ENCODE measurements at places on chromosomes 16 and 17. TPM values are rescaled to one million over a fixed set of nuclear protein-coding genes. Genes with fewer than 3 reads are reported as not detected.

DNA sequence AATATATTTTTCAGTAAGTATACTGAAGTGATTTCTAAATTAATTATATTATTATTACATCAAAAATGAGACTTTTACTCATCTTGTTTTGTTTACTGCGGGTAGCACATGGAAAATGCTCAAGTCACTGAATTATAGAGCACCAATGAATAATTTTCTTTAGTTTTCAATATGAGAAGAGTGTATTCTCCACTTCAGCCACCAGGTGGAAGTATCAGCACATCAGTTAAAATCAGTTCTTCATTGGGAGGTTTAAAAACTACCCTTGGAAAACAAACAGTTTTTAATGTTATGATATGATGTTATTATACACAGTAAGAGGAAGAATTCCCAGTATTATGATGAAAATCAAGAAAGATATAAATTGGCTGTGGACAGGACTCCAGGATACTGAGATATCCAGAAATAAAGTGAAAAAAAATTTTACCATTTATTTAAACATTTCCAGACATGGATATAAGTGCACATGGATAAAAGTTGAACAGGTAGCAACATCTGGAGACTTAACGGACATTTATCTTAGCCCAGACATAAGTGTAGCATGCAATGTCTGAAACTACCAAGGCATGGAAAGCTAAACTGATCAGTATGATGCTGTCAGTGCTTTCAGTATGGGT, 467.3 kb downstream of the KCNJ2 start:
- H3K4me1 ChIP-seq = no peaks in the 10 kb centered on the region
- peaks cover 7% of the 10 kb centered on the region for H3K27me3 ChIP-seq
- DNase-seq = peak; percentile 46
- H3K4me3 ChIP-seq = no peak overlapping the region

Gene GPATCH8
- 13.3 TPM for total RNA-seq

DNA sequence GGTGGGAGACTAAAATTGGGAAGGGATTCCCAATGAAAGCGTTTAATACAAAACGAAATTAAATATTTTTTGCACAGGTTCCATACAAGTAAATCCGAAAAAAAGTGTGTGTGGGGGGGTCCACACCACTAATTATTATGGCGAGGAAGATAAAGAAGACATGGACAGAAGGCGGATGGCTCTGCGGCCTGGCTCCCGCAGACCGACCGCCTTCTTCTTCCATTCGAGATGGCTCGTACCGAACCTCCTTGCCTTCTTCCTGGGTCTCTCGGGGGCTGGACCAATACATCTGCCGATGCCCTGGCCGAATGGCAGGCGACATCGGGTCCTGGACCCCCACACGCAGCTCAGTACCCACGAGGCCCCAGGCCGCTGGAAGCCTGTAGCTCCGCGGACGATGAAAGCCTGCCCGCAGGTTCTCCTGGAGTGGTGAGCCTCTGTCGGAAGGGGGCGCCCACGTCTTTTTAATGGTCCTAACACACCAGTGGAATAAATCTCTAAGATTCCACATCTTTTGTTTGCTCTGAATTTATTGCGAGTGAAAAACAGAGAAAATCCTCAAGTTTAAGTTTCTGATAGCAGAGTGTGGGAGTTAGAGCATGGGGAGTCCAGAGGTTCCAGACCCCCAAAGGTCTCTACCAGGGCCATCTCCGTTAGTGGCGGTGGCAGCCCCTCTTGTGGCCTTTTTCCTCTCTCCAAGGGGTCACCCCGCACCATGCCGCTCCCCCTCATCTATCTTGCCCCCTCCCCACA, 1.4 kb downstream of the PRAC2 start:
- no peaks in the 10 kb centered on the region for H3K4me1 ChIP-seq
- peak; percentile 67 for DNase-seq
- H3K27me3 ChIP-seq = peaks cover 95% of the 10 kb centered on the region
- H3K4me3 ChIP-seq = no peak overlapping the region
- no peaks in the 10 kb centered on the region for H3K36me3 ChIP-seq
- H3K27ac ChIP-seq = no peak overlapping the region

- no peaks in the 10 kb centered on the region for H3K27me3 ChIP-seq
- H3K4me3 ChIP-seq = peak overlapping the region; percentile 51
- no peaks in the 10 kb centered on the region for H3K36me3 ChIP-seq
- peaks cover 21% of the 10 kb centered on the region for H3K4me1 ChIP-seq
- DNase-seq = peak; percentile 74
- H3K27ac ChIP-seq = peak overlapping the region; percentile 61
These were observed 1.3 kb downstream of the SERPINF1 start for GRCh38 chr17:1762901-1763898.

DNA sequence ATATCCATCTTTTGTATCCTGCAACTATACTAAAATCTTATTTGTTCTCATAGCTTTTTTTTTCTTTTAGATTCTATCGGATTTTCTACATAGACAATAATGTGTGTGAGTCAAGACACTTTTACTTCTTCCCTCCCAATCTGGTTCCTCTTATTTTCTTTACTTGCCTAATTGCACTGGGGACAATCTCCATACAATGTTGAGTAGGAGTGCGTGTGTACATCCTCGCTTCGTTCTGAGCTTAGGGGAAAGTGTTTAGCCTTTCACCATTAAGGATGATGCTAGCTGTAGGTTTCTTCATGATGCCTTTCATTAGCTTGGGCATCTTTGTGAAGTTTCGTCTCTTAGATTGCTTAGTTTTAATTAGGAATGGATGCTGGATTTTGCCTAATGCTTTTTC, 2.9 kb downstream of the SPATA32 start:
- no peaks in the 10 kb centered on the region for H3K27me3 ChIP-seq
- DNase-seq = no peak
- H3K36me3 ChIP-seq = peaks cover 7% of the 10 kb centered on the region

DNA sequence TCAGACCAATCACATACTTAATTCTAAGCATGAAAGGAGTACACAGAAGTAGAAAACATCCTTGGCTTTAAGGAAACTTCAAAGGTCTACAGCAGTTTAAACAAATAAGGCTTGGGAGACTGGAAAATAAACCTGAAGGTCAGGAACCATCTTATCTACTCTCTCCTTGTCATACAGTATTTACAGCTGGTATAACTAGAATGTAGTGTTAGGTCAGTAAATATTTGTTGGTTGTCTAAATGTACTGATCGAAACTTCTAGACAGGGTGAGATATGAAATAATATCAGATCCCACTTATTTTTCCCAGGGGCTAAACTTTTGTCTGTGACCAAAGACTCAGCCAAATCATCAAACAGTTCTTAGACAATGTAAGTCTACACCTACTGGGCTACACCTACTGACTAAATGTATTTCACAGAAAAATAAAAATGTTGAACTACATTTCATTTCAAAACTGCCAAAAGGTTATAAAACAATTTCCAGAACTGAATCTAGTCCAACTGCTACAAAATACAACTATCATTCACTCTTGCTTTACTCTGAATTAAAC, 27.1 kb upstream of the TMEM97 start:
- no peaks in the 10 kb centered on the region for H3K36me3 ChIP-seq

- H3K27ac ChIP-seq = no peak overlapping the region
- no peaks in the 10 kb centered on the region for H3K36me3 ChIP-seq
- H3K4me1 ChIP-seq = no peaks in the 10 kb centered on the region
These were observed 93.9 kb downstream of the GSG1L start for GRCh38 chr16:27969574-27969973.

DNA sequence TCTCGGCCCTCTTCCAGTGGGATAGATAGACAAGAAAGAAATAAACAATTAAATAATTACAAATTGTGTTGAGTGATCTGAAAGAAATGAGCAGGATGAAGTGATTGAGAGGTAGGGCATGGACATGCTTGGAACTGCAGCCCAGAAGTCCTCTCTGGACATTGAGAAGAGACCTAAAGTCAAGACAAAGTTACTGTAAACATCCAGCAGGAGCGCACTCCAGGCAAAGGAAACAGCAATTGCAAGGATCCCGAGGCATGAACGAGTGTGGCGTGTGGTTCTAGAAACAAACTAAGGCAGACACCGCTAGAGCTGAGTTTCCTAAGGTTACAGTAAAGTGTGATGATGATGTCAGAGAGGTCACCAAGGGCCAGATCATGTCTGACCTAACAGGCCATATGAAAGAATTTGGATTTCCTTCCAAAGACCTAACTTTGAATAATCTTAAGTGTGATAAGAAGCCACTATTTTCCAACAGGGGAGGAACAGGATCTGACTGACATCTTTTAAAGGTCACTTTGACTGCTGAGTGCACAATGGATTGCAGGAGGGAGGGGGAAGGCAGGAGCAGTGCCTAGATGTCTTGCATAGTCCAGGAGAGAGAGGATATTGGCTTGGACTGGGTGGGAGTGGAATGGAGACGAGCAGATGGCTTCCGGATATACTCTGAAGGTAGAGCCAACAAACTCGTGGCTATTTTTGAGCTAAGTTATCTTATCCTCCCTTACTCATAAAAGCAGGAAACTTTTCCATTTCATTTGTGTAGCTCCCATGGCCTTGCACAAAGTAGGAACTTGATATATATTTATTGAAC, 19.0 kb downstream of the ABCC12 start:
- peaks cover 2% of the 10 kb centered on the region for H3K4me1 ChIP-seq
- no peaks in the 10 kb centered on the region for H3K36me3 ChIP-seq
- H3K27me3 ChIP-seq = no peaks in the 10 kb centered on the region
- no peak overlapping the region for H3K4me3 ChIP-seq

DNA sequence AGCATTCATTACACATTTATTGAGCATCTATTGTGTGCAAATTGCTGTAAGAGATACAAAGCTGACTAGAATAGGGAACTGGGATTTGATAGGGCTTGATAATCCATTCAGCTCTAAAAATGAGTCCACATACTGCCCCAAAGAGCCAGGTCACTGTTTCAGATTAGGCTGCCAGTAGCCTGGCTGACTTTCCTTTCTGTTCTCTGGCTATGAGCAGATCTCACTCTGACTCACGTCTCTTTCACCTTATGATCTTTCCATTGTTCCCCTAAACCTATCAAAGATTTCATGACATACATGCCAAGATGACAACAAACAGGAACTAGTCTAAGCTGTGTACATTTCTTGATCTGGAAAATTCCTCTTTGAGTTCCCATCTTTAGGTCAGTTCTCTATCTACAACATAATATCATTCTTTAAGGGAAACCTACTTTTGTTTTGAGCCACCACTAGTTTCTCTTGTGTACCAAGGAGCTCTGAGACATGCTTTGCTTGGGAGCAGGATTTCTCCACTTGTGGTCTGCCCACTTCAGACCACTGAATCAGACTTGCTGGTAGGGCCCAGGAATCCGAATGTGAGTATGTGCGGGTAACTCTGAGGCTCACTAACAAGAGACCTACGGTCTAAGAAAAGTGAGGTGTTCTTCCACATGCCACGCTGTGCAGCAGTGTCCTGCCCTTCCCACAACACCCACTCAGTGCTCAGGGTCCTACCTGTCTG, 40.9 kb upstream of the ICAM2 start:
- H3K27ac ChIP-seq = no peak overlapping the region
- no peaks in the 10 kb centered on the region for H3K4me1 ChIP-seq
- H3K4me3 ChIP-seq = no peak overlapping the region
- no peaks in the 10 kb centered on the region for H3K27me3 ChIP-seq
- peak; percentile 36 for DNase-seq
- H3K36me3 ChIP-seq = peaks cover 16% of the 10 kb centered on the region

- H3K36me3 ChIP-seq = peaks cover 18% of the 10 kb centered on the region
- H3K27ac ChIP-seq = no peak overlapping the region
- DNase-seq = peak; percentile 45
- peaks cover 9% of the 10 kb centered on the region for H3K4me1 ChIP-seq
- no peaks in the 10 kb centered on the region for H3K27me3 ChIP-seq
These were observed 6.2 kb downstream of the PSMD12 start for GRCh38 chr17:67359960-67360791.

GRCh38 chr16:28891964-28892890, 13.9 kb downstream of the ATP2A1 start:
- H3K27me3 ChIP-seq = no peaks in the 10 kb centered on the region
- H3K4me1 ChIP-seq = no peaks in the 10 kb centered on the region
- H3K4me3 ChIP-seq = no peak overlapping the region
- no peaks in the 10 kb centered on the region for H3K36me3 ChIP-seq

DNA sequence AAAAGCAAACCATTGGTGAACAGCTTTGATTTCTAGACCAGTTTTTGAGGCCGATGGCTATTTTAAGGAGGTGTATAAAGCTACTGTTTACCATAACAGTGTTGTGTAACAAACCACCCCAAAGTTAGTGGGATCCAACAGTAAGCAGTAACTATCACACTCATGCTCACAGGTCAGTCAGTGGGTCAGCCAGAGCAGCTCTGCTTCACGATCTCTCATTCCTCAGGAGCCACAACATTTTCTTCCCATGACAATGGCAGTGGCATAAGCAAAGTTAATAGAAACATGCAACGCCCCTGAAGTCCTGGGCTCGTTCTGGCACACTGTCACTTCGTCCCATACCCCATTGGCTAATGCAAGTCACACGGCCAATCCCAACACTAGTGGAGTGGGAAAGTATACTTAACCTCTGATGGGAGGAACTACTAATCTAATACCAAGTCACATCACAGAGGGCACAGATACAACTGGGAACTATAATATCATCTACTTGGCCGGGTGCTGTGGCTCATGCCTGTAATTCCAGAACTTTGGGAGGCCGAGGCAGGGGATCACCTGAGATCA, 28.0 kb upstream of the B4GALNT2 start:
- H3K36me3 ChIP-seq = no peaks in the 10 kb centered on the region
- no peaks in the 10 kb centered on the region for H3K27me3 ChIP-seq
- H3K27ac ChIP-seq = peak overlapping the region; percentile 27
- DNase-seq = peak; percentile 80
- peaks cover 22% of the 10 kb centered on the region for H3K4me1 ChIP-seq

Gene PYDC1
- not detected for total RNA-seq

Gene PHOSPHO1
- under 0.01 TPM for total RNA-seq

Gene MYH8
- not detected for total RNA-seq

DNA sequence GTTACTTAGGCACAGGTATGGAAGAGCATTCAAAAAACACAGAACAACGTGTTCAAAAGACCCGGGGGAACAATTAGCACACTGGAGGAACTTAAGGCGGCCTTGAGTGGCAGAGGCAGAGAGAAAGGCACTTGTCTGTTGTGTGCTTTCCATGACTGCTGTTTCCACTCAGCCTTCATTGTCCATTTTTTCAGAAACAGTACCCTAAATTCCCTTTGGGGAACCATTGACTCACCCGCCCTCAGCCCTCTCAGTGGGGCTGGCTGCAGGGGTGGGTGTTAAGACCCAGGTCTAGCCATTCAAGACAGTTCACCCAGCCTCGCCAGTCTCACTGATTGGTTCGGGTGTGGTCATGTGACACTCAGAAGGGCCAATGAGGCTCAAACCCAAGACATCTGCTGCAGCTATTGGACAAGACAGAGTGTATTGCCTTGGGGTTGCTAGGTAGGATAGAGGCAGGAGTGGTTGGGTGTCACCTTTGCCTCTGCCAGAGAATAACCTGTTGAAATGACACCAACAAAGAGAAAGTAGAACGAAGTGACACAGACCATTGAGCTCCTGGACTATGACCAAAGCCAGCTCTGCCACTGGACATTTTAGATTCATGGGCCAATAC, 19.6 kb upstream of the CEP20 start:
- DNase-seq = peak; percentile 11
- H3K27me3 ChIP-seq = no peaks in the 10 kb centered on the region
- H3K36me3 ChIP-seq = no peaks in the 10 kb centered on the region
- no peaks in the 10 kb centered on the region for H3K4me1 ChIP-seq
- no peak overlapping the region for H3K4me3 ChIP-seq

DNA sequence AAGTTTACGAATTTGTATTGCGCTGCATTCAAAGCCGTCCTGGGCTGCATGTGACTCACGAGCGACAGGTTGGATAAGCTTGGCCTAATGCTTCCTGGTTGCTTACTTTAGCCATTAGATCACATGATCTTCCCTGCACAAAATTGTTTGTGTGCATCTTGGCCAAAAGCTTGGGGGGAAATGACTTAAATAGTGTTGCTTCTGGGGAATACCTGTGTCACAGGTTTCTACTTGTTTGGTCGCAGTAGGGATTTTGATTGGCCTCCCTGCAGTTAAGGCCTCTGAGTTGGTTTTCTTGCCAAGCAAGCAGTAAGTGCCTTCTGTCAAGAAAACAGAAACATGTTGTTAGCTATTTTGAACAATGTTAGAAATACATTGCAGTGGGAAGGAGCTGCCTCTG, 39.6 kb upstream of the DUSP14 start:
- no peak overlapping the region for H3K27ac ChIP-seq
- no peaks in the 10 kb centered on the region for H3K27me3 ChIP-seq
- no peaks in the 10 kb centered on the region for H3K36me3 ChIP-seq
- peaks cover 14% of the 10 kb centered on the region for H3K4me1 ChIP-seq
- peak; percentile 18 for DNase-seq

All from IMR-90 (cell line).